ENCODE measurements at places on chromosomes 5 and 9.

- DNase-seq: no peak
Measured at GRCh38 chr5:43498581-43498980, 14.9 kb upstream of the TMEM267 start.

DNA sequence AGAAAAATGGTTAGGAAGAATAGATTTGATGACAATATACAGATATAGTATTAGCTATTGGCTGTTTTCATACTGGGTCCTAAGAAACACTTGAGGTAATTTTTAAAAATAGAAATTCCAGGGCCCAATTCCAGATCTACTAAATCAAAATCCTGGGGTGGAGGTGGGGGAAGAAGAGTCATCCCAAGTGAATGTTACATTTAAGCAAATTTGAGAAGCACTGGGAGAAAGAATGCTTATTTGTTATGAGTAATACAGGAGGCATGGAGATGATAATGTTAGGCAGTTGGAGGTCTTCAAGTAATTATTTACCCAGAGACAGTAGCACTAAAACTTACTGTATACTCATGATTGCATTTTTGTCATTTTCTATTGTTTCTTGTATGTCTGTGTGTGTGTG, 93.0 kb upstream of the DAB2 start:
- DNase-seq: no peak

GRCh38 chr9:122800066-122801060, at the start of gene OR1K1:
Gene OR1K1, plus strand, starts transcription at chr9:122800123. Its CDS starts 0 bp downstream, at chr9:122800123.
- no peak for DNase-seq

- no peak for DNase-seq
Measured at GRCh38 chr9:136670576-136671253, 8.0 kb downstream of the EGFL7 start.

GRCh38 chr5:133818031-133818431, 150.4 kb downstream of the C5orf15 start:
- no peak for DNase-seq

DNA sequence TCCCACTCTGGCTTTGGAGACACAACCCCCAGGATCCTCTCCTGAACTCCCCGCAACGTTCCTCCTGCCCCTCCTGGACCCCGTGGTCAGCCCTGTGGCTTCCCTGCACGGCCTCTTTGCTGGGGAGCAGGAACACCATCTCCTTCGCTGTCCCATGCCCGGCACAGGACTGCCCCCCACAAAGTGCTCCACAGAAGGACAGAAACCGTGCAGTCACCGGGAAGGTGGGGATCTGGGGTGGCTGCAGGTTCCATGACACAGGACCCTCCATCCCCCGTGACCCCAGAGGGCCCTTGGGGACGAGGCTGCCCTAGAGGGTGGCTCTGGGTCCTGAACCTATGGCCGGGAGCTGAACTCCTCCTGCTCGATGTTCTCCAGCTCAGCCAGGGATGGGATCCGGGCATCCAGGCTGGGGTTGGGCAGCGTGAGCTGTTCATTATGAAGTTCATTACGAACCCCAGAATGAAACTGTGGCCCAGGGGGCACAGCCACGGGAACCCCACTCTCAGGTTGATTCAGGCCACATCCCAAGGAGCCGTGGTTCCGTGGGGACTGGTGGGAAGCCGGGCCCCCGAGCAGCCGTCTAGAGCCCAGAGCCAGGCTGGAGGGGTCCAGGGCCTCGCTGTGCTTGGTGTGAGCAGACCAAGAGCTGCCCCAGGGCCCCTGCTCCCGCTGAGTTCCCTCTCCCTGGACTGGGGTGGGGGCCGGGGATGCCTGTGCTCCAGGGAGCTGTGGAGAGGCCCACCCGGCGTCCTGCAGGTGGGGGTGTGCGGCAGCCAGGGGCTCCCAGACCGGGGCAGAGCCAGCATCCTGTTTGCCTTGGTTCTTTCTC, 684 bp upstream of the SLC6A19 start:
- DNase-seq: no peak

DNA sequence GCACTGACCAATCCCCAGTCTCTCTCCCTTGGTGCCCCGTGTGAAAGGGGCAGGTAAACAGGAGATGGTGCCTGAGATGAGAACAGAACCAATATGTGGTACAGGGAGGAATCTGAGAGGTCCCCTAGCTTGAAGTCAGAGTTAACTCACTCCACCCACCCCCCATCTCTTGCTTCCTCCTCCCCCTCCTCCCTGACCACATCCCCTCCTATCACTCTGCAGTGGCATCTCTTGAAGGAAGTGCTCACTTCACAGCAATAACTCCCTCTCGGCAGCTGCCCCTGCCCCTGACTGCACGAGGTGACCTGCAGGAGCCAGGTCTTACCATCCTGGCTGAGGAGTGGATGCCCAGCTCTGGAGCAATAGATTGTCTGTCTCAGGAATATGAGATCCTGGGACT, 224.0 kb downstream of the GAS1 start:
- DNase-seq: no peak

GRCh38 chr9:99035313-99035712, 69.6 kb upstream of the TGFBR1 start:
- DNase-seq: no peak

- DNase-seq: peak; percentile 47
Measured at GRCh38 chr5:9922719-9923118, 292.6 kb upstream of the TAS2R1 start.

DNA sequence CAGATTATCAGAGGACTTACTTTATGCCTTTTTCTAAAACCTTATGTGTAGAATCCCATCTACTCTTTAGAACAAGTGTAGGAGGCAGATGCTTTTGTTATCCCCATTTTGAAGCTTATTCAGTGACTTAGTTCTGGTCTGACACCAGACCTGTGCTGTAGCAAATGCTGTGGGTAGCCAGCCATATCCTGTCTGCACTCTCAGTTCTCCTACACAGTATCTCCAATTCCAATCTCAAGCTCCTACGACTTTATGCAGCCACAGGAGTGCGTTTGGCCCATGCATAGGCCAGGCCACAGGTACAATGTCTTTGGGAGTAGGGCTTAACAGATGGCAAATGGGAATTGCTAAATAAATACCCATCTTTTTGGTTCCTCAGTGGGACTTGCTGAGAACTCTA, 292.6 kb downstream of the MCTP1 start:
- DNase-seq: no peak

GRCh38 chr5:163846512-163846911, 341.1 kb downstream of the MAT2B start:
- DNase-seq: no peak

- DNase-seq: peak; percentile 34
Measured at GRCh38 chr9:38133595-38133994, 64.6 kb upstream of the SHB start.

DNA sequence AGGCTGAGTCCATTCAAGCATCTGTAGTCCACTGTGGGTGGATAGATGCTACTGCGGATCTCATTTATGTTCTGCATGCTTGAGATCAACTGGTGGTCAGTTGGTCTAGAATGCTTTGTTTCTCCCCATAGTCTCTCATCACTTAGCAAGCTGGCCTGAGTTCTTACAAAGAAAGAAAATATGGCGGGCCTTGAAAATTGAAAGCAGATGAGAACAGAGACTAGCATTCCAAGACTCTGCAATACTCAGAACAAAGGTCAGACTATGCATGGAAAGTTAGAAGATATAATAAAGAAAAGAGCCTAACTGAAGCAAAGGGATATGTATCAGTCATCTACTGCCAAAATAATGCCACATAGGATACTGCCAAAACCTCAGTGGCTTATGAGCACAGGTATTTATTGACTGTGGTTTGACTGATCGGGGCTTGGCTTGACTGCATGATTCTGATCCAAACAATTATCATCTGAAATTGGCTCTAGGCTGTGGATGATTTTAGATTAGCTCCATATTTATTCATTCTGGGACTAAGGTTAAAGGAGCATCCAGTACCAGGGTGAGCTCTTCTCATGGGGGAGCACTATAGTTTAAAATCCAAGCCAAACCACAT, 258.9 kb downstream of the TAF11L14 start:
- DNase-seq: no peak

DNA sequence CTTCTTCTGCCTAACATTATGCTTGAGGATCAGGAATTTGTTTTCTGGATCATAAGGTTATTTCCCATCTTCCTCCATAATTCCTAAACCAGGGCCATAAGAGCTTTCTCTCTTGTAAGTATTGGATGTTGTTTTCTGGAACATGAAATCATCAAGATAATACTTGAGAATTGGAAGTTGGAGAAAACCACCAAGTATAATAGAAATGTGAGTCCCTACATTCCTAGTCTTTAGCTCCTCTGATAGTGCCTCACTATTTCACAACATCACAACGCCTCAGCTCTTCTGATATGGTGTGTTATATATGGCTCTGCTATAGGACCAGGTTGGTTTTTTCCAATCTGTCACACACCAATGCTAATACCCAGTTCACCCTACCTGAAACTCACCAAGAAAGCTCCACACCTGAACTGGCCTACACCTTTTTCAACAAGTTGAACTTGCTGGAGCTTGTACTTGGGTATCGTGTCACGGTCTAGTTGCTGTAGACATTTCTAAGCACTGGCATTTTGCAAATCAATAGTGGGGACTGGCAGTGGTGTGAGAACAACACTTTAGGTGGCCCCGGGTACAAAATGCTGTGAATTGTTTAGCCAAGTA, 141.1 kb downstream of the ACTBL2 start:
- DNase-seq: no peak

DNA sequence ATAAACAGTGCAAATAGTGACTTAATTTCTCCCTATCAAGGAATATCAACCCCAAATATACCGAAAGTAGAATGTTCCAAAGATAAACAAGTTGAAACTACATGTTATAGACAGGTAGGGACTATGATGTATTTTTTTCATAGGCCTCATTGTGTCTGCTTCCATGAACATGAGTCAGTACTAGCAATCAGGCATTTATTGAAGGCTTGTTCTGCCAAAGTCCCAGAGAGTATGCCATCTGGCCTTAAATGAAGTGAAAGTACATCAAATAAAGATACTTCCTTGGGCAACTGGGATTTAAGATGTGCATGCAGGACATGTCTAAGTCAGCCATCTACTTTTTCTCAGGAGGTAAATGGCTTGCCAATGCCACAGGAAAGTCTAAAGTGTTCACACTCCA, 6.5 kb downstream of the GHR start:
- DNase-seq: no peak

- no peak for DNase-seq
Measured at GRCh38 chr5:59358005-59358861, 535.3 kb downstream of the PDE4D start.

DNA sequence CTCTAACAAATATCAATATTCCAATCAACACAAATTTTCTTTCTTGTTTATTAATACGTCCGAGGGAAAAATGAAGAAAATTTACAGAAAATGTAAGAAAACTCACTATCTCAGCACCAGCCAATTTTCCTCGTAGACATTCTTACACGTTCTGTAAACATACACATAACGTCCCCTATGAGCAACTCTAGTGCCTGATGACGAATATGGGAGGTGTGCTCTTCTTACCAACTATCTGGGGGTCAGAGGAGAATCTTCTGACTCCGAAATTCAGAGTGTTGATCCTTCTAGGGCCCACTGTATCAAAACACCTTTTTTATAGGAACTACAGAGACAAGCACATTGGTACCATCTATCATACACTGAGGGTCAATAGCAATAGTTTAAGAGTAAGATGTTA, 198.7 kb downstream of the GAPVD1 start:
- DNase-seq: no peak

DNA sequence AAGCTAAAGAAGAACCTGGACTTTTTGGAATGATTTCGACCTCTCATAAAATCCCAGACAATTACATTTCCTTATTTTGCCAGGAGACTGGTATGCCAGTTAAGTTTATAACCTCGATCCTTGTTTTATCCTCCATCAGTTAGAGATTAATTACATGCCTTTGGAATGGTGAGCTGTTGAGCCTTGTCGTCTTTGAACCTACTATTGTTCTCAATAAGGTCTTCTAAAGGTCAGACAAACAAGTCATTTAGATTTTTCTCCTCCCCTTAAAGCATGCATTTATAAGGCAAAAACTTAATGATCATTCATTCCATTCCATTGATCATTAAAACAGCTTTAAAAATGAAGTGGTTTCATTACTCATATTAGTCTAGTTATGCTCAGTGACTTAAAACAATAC, 304.9 kb downstream of the DOCK8 start:
- no peak for DNase-seq

GRCh38 chr5:40570408-40571129, 109.1 kb upstream of the PTGER4 start:
- no peak for DNase-seq

DNA sequence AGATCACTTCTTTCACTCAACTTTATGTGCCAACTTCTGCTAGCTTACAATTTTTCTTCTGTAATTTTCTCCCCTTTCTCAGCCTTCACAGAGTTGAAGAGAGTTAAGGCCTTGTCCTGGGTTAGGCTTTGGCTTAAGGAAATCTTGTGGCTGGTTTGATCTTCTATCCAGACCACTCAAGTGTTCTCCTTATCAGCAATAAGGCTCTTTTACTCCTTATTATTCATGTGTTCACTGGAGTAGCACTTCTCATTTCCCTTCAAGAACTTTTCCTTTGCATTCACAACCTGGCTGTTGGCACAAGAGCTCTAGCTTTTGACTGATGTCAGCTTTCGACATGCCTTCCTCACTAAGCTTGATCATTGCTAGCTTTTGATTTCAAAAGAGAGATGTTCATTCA, 86.9 kb upstream of the ALDH1B1 start:
- DNase-seq: no peak

DNA sequence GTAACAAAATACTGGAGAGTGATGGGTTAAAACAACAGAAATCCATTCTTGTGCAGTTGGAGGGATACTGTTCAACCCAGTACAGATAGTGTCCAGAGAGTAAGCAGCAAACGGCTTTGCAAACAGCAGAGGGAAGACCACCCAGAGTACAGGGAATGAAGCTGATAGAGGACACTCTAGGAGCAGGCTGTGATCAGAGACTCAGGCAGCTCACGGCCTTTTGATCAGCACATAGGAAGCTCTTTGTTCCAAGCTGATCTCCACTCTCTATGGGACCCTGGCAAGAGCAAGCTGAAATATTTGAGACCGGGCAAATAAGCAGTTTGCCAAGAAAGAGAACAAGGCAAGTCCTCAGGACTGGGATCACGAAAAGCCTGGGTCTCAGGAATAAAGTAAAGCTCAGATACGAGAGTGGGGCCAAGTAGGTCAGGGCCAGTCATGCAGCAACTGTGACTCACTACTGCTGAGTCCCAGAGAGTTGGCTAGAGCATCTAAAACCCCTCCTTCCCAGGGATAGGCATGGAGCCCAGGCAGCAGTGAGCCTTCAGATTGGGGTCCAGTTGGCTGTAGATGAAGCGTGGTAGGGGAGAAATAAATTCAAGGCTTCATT, 52.4 kb downstream of the MELK start:
- no peak for DNase-seq

DNA sequence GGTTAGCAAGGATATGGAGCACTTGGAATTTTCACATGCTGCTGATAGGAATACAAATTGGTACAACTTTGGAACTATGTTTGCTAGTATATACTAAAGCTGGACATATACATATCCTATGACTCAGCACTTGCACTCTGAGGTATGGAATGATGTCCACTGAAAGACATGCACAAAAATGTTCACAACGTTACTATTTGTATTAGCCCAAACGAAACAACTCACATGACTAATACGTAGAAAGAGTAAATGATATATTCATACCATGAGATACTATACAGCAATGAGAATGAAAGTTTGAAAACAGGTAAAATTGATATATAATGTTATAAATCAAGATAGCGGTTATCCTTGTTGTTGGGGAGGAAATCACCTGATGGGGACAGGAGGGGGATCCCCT, 45.5 kb upstream of the CDC42SE2 start:
- DNase-seq: no peak

GRCh38 chr5:134171972-134172371, 4.8 kb downstream of the SKP1 start:
- no peak for DNase-seq

Measured in K562 (cell line).